NCI-H774 (cell line): ENCODE measurements at places on chromosomes 1 and 21.

DNA sequence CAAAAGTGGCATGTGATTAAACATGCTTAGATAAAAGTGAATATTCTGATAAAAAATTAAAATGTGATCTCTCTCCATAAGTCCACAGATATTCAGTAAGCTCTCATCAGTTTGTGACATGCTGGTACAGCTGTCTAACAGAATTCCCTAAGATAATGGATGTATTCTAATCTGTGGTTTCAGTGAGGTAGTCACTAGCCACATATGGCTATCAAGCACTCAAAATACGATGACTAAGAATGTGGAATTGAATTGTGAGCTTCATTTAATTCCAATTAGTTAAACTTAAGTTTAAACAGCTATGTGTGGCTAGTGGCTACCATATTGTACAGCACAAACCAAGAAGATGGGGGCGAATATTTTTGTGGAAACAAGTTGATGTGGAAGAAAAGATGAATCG is 4.1 kb upstream of the REG4 start:
- DNase-seq, result no peak

GRCh38 chr1:203174324-203174985 is 1.2 kb downstream of the MYBPH start:
- DNase-seq, result no peak

DNA sequence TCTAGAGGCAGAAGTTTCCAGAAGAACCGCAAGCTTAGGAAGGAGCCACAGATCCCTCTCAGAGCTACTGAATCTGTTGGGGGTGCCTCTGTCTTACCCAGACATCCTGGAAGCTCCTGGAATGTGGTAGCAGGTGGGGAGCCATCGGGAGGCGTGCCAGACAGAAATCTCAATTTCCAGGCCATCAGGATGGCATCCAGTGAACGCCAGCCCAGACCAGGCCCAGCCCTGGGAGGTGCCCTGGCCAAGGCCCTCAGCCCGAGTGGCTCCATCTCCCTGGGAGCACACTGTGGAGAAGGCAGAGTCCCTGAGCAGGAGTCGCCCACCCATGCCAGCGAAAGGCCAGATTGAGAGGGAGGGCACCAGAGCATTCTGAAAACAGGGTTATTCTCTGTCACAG is 2.5 kb downstream of the ABCA4 start:
- no peak for DNase-seq

- DNase-seq, result no peak
Measured at GRCh38 chr1:35559317-35559944, 1.8 kb downstream of the NCDN start.
